ENCODE measurements at places on chromosomes 11 and 22. TPM values are rescaled to one million over a fixed set of nuclear protein-coding genes. Genes with fewer than 3 reads are reported as not detected.

DNA sequence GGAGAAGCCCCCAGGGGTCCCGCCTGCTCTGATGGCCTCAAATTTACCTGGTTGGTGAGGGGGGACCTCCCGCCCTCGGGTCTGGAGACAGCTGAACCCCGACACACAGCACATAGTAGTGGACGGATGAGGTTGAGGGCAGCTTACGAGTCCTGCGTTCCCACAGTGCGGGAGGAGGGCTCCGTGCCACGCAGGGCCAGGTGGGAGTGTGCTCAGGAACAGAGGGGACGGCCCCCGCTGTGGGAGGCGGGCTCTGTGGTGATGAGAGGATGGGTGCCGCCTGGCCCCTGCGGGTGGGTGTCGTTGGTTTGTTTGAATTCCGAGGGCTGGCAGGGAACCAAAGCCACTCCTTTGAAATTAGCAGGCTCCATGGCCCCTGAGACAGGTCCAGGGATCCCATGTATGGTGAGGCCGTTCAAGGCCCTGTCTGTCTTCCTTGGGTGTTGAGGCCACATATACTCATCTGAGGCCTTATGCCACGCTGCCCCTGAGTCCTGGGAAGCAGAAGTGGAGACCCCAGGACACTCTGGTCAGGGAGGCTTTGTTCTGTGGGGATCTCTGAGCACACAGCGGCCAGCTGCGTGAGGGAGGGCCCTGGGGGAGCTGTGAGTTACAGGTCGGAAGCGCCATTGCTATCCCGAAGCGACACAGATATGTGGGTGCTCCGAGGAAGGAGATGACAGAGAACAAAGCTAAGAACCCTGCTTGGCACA lies 21.9 kb downstream of the NADSYN1 start:
- H3K27me3 ChIP-seq: no peaks in the 10 kb centered on the region
- no peak overlapping the region for H3K4me3 ChIP-seq
- no peaks in the 10 kb centered on the region for H3K4me1 ChIP-seq

DNA sequence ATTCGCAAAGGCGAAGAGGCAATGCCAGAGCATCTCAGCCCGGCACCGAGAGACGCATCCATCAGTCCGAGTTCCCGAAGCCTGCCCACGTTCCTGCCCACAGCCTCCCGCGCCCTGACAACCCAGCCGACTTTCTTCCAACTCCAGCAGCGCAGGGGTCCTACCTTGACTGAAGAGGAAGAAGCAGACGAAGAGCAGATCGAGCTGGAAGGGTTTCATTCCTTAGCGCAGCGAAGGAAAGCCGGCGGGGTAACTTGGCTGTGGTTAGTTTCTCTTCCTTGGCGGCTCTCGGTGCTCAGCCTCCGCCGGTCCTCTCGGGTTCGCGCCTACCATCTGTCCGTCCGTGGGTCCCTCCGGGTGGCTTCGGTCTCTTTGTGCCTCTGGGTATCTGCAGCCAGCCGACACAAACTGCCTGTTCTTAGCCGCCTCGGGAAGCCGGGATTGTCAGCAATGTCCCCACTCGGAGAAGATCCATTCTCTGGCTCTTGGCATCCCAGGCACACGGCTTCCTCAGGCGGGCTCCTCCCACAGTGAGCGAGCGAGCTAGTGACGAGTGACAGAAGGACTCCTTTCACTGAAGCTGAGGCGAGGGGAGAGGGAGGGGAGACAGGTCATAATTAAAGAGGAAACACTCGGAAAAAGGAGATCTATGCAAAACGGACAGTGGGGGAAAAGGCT lies at the start of gene KIRREL3:
Gene KIRREL3 (minus strand): TSS at position 480 of the 678 bp plus-strand sequence.
- DNase-seq: no peak
- H3K4me3 ChIP-seq: no peak within 1 kb of the TSS
- H3K27me3 ChIP-seq: peaks cover 21% of the 10 kb centered on the region
- peaks cover 7% of the 10 kb centered on the region for H3K4me1 ChIP-seq
- no peak within 1 kb of the TSS for H3K27ac ChIP-seq

DNA sequence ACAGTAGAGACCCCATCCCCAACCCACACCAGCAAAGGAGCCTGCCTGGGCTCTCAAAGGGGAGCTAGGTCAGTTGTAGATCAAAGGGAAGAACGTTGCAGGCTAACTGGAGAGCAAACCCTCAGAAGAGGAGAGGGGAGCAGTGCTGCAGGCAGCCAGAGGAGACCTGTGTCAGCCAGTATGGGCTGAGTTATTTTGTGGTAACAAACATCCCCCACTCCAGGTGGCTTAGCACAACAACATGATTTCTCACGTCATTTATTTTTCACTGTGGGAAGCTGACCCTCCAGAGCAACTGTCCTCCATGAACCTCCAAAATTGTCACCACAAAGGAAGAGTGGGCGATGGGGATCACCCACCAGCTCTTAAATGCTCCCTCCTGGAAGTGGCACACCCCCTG lies 19.8 kb upstream of the SHANK2 start:
- DNase-seq: no peak
- H3K27me3 ChIP-seq: peaks cover 1% of the 10 kb centered on the region
- no peaks in the 10 kb centered on the region for H3K36me3 ChIP-seq
- H3K4me3 ChIP-seq: no peak overlapping the region
- H3K27ac ChIP-seq: no peak overlapping the region

GRCh38 chr22:45877036-45877380 lies 100.0 kb downstream of the WNT7B start:
- H3K27ac ChIP-seq: no peak overlapping the region
- H3K27me3 ChIP-seq: peaks cover 18% of the 10 kb centered on the region
- peaks cover 17% of the 10 kb centered on the region for H3K4me1 ChIP-seq
- peaks cover 5% of the 10 kb centered on the region for H3K36me3 ChIP-seq
- DNase-seq: no peak

The ZPR1 gene
- total RNA-seq: 41.5 TPM

The CADM1 gene
- total RNA-seq: 57.9 TPM

DNA sequence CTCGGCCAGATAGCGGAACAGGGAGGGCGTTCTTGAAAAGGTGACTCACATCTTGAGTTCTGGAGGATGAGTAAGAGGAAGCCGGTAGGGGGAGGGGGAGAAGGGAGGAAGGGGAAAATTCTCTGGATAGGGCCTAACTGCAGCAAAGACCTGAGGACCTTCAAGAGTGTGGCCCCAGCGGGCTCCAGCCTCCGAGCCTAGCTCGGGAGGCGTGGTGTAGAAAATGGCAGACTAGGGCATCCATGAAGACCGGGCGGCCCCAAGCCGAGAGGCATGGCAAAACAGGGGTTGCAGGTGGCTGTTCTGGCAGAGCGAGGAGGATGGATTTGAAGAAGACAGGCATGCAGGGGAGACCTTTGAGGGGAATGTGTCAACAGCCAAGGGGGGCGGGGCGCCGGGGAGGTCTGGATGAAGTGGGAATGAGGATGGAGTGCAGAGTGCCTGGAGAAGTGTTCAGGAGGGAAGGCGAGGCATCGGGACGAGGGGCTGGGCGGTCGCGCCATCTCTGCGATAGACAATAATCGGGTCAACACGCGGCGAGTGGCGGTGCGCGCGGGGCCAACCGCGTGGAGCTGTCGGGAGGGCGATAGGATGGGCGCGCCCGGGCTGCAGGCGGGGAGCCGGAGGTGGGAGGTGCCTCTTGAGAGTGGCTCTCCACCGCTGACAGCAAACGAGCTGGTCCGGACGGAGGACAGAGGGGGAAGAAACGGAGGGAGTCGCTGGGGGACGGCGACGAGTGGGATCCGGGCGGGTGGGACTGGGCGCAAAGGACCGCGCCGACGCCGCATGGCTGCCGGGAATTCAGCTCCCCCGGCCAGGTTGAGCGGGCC lies 40.0 kb upstream of the CREB3L1 start:
- peaks cover 25% of the 10 kb centered on the region for H3K4me1 ChIP-seq
- peak overlapping the region; percentile 75 for H3K4me3 ChIP-seq
- peak; percentile 57 for DNase-seq
- H3K27ac ChIP-seq: peak overlapping the region; percentile 67

DNA sequence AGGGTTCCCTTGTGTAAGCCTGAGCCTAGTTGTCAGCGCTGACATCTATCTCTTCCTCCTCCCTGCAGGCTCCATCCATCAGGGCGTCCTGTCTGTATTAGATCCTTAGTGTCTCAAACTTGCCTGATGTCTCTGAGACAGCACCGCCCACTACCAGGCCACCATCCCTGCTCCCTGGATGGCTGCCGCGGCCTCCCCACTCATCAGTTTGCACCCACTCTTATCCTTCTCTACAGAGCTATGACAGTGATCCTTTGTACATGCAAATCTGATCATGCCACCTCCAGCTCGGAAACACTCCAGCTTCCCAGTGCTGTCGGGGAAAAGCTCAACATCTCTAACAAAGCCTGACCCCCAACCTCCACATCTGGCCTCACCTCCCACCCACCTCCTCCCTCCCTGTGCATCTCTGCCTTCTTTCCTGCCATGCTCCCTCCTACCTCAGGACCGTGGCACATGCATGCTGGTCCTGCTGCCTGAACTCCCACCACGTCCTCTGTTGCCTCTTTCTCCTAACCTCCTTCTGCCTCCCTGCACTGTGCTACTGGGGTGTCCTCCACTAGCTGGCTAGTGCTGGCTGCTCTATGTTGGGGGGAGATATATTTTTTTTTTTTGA lies 61.6 kb upstream of the EIF3D start:
- H3K27me3 ChIP-seq: peaks cover 51% of the 10 kb centered on the region
- DNase-seq: no peak
- no peak overlapping the region for H3K27ac ChIP-seq
- H3K4me3 ChIP-seq: no peak overlapping the region

Measured in mesothelial cell of epicardium (in vitro differentiated cells).